CD4-positive, alpha-beta T cell treated with Interleukin-17A for 4 hours (primary cell): ENCODE measurements at places on chromosomes 5 and 9.

DNA sequence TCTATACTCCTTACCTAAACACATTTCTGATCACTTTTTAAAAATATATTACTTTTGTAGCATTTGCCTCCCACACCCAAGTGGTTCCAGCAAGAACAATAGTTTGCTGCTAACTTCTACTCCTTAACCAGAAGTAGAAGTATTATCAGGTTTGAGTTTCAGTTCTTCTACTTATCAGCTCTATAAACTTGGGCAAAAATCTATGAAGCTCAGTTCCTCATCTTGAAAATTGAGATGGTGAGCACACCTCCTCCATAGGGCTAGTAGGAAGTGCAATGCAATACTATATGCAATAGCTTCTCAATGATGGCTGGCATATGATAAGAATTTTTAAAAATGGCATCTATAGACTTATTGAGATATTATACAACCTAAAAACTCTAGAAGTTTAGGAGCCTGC is 283.7 kb downstream of the TLR4 start:
- DNase-seq = no peak

DNA sequence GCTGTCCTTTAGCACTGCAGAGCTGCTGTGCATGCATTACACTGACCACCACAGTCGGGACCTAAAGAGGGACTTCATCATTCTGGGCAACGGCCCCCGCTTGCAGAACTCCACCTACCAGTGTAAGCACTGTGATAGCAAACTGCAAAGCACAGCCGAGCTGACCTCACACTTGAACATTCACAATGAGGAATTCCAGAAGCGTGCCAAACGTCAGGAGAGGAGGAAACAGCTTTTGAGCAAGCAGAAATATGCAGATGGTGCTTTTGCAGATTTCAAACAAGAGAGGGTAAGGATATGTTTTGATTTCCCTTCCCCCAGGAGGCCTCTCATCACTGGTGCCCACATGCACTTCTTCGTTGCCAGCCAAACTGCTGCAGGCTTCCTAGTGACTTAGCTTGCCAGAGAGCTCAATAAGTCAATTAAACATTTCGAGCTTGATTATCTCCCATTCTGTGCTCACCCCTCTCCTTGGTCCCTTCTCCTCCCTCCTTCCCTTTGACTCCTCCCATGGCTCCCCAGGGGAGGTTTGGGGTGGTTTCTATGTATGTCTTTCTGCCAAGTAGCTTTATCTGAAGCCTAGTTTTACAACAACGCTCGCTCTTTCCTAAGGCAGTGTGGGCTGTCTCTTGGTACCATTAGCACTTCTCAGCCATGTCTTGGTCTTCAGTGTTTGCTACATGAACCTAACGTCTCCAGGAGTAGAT is 66.7 kb downstream of the ZNF462 start:
- no peak for DNase-seq

GRCh38 chr5:59819806-59820205 is 73.7 kb downstream of the PDE4D start:
- no peak for DNase-seq

DNA sequence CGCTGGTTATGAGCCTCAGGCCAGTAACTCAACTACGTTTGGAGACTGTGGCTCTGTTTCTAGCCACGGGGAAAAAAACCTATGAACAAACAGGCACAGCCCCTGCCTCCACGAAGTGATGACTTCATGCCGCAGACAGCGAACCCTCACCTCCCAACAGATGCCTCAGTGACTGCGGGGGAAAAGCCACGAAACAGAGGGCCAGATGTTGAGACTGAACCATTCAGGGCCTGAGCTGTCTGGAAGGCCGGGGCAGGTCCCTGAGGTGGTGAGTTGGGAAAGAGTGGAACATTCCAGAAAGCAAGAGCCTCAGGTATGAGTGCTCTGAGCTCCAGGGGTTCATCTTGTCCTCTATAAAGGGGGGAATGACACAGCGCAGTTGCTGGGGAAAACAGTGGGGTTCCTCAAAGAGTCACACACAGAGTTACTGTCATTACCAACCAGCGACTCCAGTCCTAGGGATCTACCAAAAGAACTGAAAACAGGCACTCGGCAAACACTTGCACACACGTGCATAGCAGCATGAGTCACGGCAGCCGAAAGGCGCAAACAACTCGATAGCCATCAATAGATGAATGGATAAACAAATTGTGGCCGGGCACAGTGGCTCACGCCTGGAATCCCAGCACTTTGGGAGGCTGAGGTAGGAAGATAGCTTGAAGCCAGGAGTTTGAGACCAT is 15.3 kb downstream of the PLPP7 start:
- DNase-seq = no peak

GRCh38 chr5:24923400-24923799 is 278.6 kb upstream of the CDH10 start:
- no peak for DNase-seq

DNA sequence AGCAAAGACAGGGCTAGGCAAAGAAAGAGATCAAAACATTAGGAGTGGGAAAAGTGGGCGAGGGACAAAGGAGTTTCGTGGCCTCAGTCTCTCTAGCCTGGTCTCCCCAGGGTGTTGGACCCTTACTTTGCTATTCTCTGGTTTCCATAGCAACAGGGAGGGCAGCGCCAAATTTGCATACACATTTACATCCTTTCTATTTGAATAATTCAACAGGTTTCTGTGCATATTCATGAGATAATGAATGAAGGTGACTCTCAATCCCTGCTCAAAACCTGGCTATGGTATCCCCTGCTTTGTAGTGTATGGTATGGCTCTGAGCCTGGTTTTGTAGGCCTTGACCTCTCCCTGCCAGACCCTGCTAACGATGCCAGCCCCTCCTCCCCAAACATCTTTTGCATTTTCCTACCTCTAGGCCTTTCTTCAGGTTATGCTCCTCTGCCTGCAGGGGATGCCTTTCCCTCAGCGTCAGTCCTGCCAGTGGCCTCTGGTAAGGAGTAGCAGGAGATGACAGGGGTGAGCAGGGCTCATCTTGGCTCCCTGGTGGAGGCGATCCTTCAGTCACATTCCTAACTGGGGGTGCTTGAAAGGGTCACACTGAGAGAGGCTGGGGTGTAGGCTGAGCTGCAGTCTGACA is 9.8 kb downstream of the RPP25L start:
- DNase-seq = no peak

GRCh38 chr9:81508476-81508875 is 180.9 kb downstream of the TLE1 start:
- no peak for DNase-seq

DNA sequence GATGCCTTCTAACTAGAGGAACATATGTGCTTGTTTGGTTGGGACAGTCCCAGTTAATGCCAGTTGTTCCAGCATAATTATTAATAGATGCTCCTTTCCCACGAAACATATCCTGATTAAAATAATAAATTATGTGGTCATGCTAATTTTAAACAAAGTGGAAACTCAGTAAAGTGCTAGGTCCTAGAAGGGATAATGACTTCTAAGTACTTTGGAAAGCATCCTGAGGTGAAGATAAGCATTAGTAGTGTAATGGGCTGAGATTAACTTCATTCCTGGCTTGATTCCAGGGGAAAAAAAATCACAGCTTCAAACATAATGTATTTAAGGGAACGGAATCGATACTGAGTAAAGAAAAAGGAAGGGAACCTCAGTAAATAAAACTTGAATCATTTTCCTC is 213.7 kb upstream of the SNX2 start:
- no peak for DNase-seq

GRCh38 chr5:5481206-5481605 is 58.7 kb downstream of the ICE1 start:
- no peak for DNase-seq

- no peak for DNase-seq
Observed at GRCh38 chr5:36389245-36389644, 87.5 kb upstream of the RANBP3L start.

DNA sequence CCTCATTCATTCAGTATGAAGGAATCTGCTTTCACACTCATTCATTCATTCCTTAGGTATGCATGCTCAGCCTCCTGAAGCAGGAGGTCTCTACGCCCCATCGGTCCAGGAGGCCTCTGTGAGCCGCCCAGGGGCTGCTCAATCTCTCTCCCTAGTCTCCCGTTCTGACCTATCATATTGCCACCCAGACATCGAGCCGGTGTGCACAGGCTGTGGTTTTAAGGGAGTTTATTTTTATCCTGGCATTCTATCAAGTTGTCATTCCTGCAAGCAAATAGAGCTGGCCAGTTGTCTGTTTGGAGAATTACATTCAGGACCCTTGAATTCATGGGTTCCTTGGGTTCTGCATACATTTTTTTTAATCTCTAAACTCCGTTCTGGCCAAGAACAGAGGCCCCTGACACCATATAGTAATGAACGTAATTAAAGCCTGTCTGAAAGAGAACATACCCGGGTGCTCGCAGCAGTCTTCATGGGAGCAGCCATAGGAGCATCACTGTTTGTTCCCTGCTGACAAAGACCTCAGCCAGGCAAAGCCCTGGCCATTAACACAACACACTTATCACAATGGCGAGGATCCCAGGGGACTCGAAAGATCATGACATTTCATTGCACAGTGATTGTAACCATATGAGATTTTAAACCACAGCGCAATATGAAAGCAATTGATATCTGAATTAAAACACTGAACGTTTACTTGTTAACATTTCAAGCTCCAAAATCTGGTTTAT is 80.9 kb downstream of the ADAMTS16 start:
- no peak for DNase-seq

DNA sequence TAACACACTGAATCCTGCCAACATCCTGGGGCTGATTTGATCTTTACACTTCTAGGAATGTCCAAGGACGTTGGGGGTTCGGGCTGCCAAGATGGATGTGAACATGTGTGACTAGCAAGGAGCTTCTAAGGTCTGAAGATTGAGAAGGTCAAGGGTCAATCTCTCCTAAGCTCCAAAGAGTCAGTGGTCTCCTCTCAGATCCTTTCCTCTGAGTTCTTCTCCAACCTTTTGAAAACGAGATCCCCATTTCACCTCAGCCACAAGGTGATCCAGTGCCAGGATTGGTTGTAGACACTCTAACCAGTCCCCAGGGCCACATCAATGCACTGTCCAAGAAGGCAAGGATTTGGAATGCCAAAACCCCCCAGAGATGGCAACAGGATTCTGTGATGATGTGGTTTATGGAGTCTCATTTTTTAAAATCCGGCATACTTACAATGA is 266.8 kb downstream of the NDUFS4 start:
- DNase-seq = no peak

DNA sequence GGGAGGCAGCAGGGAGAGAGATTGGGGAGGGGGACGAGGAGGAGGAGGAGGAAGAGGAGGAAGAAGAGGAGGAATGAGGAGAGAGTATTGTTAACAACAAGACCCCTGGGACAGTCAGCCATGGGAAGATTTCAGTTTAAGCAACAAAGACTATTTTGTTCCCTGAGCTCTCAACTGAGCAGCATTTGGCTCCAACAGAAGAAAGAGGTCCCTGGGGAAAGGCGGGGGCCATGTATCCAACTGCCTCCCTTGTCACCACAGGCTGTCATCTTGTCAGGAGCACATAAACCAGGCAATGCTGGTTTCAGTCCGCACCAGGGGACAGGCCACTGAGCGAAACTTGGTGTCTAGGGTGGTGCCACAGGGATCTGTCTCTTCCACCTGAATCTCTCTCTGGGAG is 316.1 kb downstream of the TLE1 start:
- no peak for DNase-seq

DNA sequence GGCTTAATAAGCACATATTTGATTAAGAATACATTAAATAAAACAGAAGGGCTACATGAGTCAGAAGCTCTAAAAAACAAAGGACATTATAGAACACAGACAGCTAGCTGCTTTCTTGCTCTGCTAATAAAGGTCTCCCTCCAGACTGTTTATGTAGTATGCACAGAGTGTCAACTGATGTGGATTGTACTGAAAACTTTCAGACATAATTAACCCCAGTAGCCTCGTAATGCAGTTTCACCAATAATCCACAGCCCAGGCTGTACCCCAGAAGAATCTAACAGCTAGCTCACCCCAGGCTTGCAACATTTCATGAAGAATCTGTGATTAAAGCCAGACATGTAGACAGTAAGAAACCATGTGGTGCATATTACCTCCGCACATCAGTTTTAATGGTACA is 30.8 kb downstream of the FGF10 start:
- no peak for DNase-seq

DNA sequence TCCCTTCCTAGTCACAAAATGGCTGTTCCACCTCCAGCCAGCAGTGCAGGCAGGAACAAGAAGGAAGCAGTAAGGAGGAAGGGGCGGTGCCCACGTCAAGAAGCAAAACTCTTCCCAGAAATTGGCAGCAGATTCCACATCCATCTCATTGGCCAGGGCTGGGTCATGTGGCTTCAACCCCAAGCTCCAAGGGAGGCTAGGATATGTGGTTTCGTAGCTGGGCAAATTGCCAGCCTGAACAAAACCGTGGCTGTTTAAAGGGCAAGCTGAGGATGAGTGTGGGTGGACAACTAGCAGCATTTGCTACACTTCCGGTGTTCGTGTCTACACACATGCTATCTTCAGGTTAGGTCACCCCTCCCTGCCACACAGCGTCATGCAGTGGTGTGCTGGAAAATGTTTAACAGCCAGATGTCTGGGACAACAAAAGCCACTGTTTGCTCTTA is 92.1 kb upstream of the MAP1B start:
- no peak for DNase-seq

- DNase-seq = no peak
Observed at GRCh38 chr9:93541581-93542349, 34.6 kb upstream of the PHF2 start.

- peak; percentile 42 for DNase-seq
Observed at GRCh38 chr9:32581512-32582143, 8.7 kb upstream of the NDUFB6 start.

DNA sequence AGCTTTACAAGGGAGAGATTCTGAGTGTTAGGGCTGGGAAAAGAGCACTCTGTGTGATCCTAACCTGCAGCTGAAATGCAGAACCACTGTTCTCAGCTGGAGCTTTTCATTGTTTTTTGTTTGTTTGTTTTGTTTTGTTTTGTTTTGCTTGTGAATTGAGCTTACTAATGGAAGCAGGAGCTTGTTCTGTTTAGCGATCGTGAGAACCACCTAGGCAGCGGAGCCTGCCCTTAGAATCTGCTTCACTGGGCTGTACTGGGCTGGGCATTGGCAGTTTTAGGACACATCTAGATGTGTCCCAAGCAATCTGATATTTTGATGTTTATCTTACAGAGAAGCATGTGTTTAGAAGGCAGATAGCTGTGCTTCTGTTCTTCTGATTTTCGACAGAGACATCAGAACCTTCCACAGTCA is 14.3 kb downstream of the SYK start:
- no peak for DNase-seq
